ENCODE measurements at places on chromosomes 3 and 15.

GRCh38 chr3:37964716-37965115 is 25.9 kb upstream of the VILL start:
- DNase-seq = no peak

DNA sequence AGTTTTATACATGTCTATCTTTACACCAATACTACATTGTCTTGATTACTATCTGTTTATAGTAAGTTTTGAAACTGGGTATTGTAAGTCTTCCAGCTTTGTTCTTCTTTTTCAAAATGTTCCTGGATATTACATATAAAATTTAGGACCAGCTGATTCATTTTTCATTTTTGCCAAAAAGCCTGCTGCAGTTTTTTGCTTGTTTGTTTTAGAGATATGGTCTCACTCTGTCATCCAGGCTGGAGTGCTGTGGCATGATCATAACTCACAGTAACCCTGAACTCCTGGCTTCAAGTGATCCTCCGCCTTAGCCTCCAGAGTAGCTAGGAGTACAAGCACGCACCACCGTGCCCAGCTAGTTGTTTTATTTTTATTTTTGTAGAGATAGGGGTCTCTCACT is 20.4 kb upstream of the AP4E1 start:
- no peak for DNase-seq

DNA sequence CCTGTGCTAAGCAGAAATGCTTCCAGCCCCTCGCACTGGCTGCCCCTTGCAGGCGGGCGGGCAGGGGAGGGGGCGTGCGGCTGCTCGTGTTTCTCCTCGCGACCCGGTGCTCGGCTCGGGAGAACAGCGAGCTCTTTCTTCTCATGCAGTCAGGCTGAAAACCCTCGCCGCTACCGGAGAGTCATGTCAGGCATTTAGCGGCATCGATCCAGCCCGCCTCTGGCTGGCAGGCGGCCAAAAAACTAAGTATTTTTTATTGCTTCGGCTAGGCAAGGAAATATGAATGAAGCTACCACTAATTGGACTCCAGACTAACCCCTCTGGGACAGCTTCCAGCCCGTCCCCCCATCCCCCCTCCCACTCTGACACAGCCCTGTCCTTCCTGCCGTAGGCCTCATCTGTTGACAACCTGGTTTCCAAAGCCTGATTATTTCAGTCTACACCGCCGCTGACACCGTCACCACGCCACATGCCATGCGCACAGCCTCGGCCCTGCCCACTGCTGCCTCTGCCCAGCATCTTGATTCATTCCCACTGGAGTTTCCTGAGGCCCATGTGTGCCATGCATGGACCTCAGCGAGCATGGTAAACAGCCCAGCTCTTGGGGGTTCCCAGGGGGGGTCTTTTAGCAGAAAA is 35.3 kb downstream of the TLE3 start:
- peak; percentile 94 for DNase-seq

DNA sequence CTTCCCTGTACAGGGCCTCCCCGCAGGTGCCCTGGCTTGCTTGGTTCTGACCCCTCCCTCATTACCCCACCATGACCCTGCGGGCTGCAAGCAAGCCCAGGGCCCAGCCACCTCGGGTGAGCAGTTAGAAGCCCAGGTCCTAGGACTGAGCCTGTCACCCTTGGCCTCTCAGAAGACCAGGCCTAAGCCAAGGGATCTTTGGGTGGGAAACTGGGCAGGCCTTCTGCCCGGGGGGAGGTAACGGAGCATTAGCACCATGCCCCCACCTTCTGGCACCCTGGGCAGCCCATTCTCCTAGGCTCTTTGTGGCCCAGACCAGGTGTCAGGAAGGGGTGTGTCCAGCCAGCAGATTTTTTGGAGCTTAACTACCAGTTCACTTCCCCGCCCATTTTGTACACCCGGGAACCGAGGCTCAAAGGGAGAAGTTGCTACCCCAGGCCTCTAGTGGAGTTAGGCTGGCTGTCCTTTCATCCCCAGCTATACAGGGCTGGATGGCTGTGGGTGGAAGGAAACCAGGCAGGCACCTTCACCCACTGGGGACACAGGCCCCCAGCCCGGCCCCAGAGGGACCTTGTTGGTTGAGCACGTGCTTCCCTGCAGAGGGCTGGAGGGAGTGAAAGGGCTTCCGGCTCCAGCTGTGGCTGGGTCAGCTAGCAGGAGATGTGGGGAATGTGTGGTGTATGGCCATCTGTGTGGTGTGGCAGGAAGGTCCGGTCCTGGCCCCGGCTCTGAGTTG is 1.4 kb downstream of the CSK start:
- DNase-seq = no peak

DNA sequence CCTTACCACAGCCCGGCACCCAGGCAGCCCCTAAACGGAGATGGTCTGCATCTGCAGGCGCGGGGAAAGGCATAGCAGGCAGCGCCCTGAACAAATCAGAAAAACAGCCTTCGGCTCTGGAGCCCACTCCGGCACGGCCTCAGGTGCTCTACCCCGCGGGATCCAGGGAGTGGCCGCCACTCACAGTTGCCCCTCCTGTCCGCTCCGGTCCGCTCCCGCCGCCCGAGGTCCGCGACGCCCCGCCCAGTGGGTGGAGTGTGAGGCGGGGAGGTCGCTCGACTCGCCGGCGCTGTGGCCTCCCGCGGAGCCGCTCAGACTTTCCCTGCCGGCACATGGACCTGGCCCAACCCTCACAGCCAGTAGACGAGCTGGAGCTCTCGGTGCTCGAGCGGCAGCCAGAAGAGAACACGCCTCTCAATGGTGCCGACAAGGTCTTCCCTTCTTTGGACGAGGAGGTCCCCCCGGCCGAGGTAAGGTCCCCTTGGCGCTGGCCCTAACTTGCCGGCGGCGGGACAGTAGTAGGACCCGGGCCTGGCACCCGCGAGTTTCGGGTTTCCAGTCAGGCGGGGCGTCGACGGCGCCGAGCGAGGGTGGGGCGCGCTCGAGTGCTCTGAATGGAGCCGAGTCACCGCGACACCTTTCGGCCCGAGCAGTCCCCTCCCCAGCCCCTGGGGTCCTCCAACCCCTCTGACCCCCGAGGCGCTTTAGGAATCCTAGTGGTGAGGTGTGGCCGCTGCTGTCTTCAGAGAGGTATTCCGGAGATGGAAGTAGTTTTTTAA is at the start of gene C3orf52:
Gene C3orf52 (plus strand): TSS at position 314 of the 779 bp plus-strand sequence. CDS start 19 bp downstream, at position 333.
- peak; percentile 41 for DNase-seq

DNA sequence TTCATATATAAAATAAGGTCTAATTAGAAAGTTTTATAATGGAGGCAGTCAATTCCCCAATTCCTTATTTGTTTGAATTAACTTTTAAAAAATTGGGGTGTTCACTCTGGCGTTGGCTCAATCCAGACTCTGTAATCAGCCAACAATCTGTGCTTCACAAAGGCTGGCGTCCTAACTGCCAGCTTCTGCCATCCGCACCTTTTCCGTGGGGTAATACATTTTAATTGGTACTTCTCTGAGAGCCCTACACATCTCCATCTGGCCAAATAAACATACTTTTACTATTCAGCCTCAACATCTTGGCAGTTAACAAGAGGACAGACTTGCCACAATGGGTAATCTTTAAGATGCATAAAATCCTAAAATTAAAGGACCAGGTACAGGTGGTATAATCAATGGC is 125.2 kb upstream of the CCNL1 start:
- no peak for DNase-seq

GRCh38 chr3:10515884-10516495 is 10.6 kb upstream of the ATP2B2 start:
- DNase-seq = no peak

DNA sequence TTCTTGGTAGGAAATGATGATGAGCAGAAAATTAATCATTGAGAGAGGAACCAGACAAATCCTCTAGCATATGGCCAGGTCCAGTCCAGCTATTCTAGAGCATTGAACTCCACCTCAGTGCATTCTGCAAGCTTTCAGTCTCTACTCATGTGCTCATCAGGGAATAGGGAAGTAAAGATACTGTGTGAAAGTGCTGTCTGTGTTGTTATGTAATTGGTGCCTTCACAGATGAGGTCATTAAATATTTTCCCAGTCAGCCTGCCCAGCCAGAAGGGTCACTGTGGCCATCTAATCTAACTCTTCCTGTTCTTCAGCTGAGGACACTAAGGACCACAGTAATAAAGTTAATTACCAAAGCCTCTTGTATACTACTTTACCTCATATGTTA is 28.2 kb downstream of the C3orf62 start:
- no peak for DNase-seq

- no peak for DNase-seq
Observed at GRCh38 chr3:10810376-10810775, 5.7 kb upstream of the SLC6A11 start.

- DNase-seq = no peak
Observed at GRCh38 chr3:46609212-46609721, 3.1 kb upstream of the FAM240A start.

GRCh38 chr3:131630807-131631206 is 128.0 kb upstream of the MRPL3 start:
- peak; percentile 9 for DNase-seq

Measured in astrocyte of the cerebellum (primary cell).